ENCODE measurements at places on chromosomes 3 and 15.
A peak's percentile ranks its signal among the peaks of the same experiment; 100 is the strongest.

- no peak for DNase-seq
Observed at GRCh38 chr3:36942638-36943248, 2.1 kb downstream of the TRANK1 start.

DNA sequence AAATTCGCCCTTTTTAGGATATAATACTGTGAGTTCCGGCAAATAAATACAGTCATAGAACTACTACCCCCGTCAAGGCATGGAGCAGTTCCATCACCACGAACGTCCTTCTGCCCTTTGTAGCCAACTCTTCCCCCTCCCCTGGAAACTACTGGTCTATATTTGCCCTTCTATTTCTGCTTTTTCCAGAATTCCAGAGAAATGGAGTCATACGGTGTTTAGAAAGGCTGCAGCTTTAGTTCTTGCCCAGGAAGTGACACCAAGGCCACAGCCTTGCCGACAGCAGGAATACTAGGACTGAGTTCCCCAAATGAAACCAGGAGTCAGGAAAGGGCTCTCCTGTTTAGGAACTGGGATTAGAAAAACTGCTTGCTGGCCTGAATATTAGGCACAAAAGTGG, 291.2 kb downstream of the FAM43A start:
- no peak for DNase-seq

- DNase-seq, result no peak
Observed at GRCh38 chr15:63492541-63493077, 11.8 kb upstream of the USP3 start.

DNA sequence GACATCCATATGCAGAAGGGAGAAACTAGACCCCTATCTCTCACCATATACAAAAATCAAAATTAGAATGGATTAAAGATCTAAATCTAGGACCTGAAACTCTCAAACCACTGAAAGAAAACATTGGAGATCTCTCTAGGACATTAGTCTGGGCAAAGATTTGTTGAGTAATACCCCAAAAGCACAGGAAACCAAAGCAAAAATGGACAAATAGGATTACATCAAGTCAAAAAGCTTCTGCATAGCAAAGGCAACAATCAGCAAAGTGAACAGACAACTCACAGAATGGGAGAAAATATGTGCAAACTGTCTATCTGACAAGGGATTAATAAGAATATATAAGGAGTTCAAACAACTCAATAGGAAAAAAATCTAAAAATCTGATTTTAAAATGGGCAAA, 54.8 kb downstream of the MYO9A start:
- DNase-seq, result no peak

DNA sequence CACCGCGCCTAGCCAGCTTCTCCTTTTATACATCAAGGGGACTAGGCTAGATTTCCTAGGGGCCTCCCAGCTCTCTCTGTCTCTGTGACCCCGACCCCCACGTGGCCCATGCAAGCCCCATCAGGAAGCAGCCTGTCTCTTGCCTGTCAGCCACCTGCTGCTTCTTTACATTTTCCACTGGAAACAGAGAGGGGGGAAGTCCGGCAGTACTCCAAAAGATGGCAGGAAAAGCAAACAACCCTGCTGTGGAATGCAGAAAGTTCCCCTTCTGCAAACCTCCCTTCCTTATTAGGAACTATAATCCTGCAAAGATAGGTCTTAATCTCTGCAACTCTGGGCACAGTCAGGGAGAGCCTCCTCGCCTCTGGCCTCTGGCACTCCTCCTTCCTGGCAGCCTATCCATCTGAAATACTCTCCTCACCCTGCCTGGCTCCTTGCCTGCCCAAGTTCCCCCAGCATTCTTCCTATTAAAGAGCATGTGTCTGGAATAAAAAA, 47.4 kb upstream of the HACD2 start:
- no peak for DNase-seq

- DNase-seq, result no peak
Observed at GRCh38 chr15:66045542-66045941, 176.3 kb downstream of the RAB11A start.

DNA sequence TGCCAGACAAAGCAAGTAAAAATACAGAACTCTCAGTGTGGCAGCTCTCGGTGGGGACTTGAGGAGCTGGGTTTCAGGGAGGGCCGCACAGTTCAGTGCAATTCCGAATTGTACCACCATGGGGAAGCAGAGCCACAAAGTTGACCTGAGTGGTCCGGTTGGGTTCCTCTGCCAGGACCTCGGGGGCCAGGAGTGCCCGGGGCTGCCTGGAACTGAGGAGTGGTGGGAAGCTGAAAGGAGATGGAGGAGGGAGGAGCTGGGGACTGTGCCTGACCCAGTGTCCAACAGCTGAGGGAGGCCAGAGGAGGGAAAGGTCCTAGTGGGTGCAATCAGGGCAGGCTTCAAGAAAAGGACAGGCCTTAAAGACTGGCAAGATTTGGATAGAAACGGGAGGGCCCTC, 32.2 kb upstream of the TRH start:
- peak; percentile 48 for DNase-seq

- no peak for DNase-seq
Observed at GRCh38 chr3:55725681-55726500, 238.8 kb upstream of the WNT5A start.

DNA sequence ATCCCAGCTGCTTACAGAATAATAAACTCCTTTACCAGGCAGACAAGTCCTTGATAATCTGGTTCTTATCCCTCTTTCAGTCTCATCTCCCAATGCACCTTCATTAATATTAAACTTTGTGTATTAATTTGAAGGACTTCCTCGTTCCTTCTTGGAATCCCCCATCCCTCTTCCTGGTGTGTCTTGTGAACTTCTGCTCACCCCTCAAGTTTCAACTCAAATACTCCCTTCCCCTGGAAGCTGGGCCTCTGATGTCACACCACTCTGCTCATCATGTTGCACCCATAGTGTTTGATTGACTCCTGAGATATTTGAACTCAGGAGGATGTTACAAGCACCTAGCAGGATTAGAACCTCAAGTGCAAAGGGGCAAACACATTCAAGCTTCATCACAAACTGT, 3.3 kb upstream of the STT3B start:
- DNase-seq, result no peak

DNA sequence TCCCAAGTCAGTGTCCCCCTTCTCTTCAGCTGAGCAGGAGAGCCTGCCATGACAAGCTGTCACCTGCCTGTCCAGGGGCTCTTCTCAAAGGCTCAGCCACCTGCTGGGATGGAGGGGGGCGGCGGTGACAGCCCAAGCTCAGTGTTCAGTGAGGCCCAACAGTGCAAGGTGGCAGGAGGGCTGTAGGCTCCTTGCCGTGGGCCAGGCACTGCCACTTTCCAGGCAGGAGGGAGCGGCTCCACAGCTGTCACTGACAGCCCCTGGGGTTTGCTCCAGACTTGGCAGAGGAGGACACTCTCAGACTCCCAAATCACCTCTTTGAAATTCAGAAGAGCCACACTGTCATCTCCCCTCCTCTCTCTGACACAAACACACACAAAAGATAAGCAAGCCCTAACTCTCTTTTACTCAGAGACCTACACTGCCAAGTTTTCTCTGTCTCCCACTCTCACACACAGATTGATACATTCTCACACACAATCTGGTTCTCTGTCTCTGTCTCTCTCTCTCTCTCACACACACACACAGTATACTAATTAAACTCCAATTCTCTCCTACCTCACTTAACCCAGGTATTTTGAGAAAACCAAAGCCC, 443.3 kb downstream of the EPHB1 start:
- DNase-seq, result no peak

DNA sequence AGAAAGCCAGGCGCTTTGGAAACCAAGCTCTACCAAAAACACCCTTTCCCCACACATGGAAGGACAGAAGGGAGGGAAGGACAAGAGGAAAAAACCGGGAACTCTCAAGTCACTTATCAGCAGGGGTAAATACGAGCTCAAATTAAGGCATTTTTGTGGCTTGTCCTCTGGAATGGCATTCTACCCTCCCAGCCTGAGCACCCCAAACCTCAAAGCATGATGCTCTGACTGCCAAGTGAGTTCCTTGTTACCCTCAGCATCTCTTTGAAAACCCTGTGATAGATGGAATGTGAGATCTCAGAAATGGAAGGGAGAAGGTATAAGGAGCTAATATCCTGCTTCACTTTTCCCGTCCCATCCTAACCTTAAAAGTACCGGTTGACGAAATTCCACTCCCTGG, 8.1 kb upstream of the CSPG5 start:
- DNase-seq, result no peak

DNA sequence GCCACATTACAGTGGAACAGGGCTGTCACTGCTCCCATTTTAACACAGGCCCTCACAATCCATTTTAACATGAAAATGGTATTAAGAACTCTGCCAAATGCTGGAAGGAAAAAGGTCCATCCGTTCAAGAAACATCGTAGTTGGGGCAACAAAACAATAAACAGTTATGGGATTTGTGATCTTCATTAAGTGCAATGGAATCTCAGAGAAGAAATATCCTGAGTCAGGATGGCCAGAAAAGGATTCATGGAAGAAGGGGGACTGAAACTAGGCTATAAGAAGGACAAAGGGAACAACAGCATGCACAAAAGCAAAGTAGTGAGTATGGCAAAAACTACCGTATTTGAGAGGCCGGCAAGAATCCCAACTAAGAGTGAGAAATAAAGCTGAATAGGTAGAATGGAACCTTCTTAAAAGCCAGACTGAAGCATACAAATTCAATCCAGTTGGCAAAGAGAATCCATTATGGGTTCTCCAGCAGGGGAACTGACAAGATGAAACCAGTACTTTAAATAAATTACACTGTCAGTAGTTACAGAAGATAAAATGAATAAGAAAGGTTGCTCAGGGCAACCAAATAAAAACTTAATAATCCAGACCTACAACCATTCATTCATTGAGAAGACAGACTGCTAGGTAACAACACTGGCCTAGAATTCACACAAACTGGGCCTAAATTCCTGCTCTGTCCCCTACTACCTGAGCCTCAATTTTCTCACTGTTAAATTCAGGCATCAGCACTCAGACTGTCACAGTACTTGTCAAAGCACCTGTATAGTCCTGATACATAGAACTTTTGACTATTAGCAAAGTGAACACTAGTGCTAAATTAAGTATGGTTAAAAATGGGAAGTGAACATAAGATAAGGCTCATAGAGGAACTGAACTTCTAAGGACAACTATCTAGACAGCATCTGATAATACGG, 6.3 kb downstream of the TBL1XR1 start:
- no peak for DNase-seq

DNA sequence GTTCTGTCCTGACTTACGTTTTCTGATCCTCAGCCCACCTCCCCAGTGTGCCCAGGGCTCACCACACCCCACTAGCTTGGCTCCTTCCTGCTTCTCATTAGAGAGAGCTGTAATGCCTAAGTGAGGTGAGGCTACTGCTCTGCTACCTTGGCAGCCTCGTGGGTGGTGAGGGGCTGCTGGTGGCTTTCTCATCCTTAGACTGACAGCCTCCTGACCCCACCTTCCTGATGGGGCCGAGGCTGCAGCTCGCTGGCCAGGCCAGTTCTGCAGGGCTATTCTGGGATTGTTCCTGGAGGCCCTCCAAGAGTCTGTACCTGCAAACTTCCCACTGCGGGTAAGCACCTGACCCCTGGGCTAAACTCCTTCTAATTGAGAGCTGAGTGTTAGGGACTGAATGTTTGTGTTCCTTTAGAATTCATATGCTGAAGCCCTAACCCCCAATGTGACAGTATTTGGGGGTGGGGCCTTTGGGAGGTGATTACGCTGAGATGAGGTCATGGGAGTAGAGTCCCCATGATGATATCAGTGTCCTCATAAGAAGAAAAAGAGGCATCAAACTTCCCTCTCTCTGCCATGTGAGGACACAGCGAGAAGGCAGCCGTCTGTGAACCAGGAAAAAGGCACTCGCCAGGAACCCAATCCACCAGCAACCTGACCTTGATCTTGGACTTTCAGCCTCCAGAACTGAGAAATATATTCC, 38.1 kb upstream of the IQSEC1 start:
- DNase-seq, result no peak

GRCh38 chr3:53700441-53700840, 145.8 kb downstream of the CHDH start:
- DNase-seq, result no peak

- peak; percentile 82 for DNase-seq
Observed at GRCh38 chr3:195895078-195895860, 13.1 kb downstream of the TNK2 start.

Measured in pancreas (tissue), 10 donors.